ENCODE measurements at places on chromosomes 11 and 22. TPM values are rescaled to one million over a fixed set of nuclear protein-coding genes. Genes with fewer than 3 reads are reported as not detected.
A peak's percentile ranks its signal among the peaks of the same experiment; 100 is the strongest.

Gene UBQLN3
- total RNA-seq, result not detected

Gene DERL3
- 4.0 TPM for total RNA-seq

Gene ARHGAP20
- 0.28 TPM for total RNA-seq

Gene STT3A
- total RNA-seq, result 111 TPM

Gene EFCAB6
- 0.37 TPM for total RNA-seq

Gene RBMXL2
- not detected for total RNA-seq

Gene VSIG10L2
- not detected for total RNA-seq

Gene OR8G5
- total RNA-seq, result not detected

Gene CREB3L1
- not detected for total RNA-seq

Gene TMEM132A
- 1.4 TPM for total RNA-seq

Gene TMA7B
- total RNA-seq, result 1.0 TPM

Gene PKP3
- not detected for total RNA-seq

- no peak for DNase-seq
Observed at GRCh38 chr11:32421992-32422391, 13.3 kb downstream of the WT1 start.

DNA sequence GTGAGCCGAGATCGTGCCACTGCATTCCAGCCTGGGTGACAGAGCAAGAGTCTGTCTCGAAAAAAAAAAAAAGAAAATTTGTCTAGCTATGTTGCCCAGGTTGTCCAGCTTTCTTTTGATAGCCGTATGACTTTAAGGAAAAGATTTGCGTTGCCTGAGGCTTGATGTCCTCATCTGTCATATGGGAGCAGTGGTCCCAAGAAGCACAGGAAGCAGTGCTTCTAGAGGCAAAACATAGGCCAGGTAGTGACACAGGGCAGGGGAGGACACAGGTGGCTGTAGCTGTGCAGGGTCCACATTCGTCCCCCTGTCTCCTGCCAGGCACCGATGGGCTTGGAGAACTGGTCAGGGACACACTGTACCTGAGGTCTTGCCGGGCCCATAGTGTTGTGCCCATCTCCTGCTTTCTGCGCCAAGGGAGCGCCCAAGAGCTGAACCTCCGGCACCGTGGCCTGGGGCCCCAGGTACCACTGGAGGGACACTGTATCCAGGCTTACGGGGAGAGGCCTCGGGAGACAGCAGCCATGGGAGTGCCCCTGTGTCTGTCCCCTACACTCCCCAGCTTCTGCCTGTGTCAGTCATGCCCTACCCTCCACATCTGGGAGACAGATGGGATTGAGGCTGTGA is 1.4 kb downstream of the LRRC74B start:
- no peak for DNase-seq

DNA sequence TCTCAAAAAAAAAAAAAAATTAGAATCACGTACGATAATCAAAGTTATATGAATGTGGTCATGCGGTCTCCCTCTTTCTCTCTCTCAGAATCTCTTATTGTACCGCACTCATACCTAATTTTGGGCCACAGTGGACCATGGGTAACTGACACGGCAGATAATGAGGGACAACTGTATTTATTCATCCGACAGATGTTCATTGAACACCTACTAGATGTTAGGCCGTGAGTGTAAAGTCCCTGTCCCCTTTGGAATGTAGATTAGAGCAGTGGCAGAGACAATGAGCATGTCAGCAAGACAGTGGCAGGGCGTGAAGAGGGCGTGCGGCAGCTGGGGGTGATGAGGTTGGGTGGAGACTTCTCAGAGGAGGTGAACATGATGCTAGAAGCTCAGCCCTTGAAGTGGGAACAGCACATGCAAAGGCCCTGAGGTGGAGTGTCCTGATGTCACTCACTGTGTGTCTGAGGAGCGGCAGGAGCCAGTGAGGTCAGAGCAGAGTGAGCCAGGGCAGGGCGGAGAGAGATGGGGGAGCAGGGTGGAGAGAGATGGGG is 25.1 kb downstream of the CACNA1I start:
- DNase-seq, result no peak

DNA sequence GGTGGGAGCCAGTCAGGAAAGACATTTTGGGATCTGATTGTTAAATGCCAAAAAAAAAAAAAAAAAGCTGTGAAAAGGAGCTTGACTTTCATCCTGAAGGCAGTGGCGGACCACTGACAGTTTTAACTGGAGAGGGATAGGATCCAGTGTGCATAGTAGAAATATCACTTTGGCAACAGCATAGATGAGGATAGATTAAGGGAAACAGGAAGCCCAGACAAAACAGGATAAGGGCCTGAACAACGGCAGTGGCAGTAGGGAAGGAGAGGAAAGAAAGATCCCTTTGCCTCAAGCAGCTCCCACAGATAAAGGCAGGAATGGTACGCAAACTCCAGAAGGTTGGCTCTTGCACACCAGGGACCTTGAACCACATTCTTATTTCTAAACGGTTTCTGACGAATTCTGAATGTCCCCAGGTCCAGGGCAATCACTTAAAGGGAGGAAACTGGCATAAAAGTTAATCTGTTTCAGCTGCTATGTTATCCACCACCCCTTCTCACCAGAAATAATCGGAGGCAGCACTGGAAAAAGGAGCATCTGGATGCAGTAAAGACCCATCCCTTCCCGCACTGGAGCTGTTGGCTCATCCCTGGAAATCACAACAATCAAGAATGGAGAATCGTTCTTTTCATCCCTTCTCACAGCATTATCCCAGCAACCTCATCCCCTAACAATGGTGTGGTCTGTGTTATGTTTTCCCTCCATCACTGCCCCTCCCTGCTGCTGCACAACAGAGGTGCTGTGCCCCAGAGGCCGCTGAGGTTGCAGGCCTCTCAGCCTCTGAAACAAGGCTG is 99.1 kb downstream of the GAB2 start:
- DNase-seq, result no peak

DNA sequence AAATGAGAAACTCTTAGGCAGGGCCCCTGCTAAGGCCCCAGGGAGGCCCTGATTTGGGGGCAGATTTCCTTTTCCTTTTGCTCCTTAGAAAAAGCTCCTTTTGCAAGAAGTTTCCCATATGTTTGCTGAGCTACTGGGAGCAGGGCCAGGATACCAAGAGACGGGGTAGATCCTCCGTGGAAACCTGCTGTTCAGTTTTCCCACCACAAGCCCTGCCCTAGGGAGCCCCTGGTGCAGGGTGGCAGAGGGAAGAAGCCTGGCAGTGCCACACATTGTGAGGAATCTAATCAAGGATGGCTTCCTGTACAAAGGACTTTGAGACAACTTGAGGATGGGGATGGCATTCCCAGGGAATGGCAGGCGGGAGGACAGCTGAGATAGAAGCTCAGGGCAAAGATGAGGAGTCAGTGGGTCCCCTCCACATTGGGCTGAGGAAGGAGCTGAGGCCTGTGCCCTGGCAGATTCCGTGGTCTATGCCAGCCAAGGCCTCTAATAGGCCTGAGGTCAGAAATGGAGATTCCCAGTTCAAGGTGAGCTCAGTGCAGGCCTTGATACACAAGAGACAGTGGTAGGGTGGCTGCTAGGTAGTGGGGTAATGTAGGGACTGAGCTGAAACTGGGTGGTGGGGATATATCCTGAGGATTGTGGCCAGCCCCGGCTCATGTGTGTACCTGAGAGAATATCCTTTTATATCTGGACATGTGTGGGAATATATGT is 15.0 kb downstream of the TUB start:
- no peak for DNase-seq

- peak; percentile 21 for DNase-seq
Observed at GRCh38 chr22:33579448-33580093, 340.7 kb downstream of the LARGE1 start.

GRCh38 chr11:129636926-129637325 is 178.7 kb upstream of the TMEM45B start:
- no peak for DNase-seq

GRCh38 chr22:17770180-17771077 is 3.8 kb downstream of the BID start:
- DNase-seq, result no peak

- no peak for DNase-seq
Observed at GRCh38 chr11:27055065-27055682, 14.6 kb downstream of the BBOX1 start.

- no peak for DNase-seq
Observed at GRCh38 chr11:83990160-83990733, 704.1 kb upstream of the CCDC90B start.

- no peak for DNase-seq
Observed at GRCh38 chr22:50476868-50477267, 2.0 kb upstream of the SBF1 start.

DNA sequence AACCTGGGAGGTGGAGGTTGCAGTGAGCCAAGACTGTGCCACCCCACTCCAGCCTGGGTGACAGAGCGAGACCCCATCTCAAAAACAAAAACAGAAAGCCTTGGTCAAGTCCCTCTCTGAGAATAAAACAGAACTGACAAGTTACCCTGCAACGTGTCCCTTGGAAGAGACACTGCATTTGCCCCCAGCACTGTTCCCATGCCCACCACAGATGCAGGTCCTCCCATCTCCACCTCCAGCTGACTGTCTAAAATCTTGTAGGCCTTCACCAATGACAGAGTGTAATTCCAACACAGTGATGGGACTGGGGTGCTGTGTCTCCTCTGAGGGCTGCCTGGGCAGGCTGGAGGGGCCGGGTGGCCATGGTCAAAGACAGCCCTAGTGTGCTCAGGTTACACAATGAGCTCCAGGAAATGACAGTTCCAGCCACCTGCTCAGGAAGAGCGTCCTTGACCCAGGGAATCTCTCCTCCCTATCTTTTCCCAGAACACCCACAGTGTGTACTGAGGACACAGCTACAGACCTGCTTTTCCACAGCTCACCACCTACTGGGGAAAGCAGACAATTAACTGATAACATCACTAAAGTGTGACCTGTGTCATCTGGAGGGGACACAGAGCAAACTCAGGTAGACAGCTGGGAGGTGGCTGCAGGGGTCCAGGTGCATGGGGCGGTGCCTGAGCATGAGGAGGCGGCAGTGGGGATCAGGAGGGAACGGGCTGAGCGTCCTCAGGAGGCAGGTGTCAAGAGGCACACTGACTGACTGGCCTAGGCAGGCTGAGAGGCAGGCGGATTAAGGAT is 56.4 kb downstream of the ARFGAP3 start:
- DNase-seq, result no peak

DNA sequence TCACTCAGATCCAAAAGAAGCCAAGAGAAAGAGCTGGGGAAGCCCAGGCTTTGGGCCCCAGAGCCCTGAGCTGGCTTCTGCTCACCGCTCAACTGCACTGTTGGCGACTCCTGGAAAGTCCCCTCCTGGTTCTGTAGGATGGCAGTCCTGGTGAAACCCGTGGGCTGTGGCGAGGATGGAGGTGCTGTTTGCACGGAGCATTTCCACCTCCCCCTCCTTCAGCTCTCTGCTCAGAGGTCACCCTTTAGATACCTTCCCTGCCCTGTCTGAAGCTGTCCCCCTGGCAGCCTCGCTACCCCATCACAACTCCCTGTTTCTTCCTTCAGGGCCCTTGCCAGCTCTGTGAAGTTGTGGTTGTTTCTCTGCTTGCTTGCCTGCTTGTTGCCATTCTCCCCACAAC is 97.8 kb downstream of the MYO18B start:
- DNase-seq, result no peak

DNA sequence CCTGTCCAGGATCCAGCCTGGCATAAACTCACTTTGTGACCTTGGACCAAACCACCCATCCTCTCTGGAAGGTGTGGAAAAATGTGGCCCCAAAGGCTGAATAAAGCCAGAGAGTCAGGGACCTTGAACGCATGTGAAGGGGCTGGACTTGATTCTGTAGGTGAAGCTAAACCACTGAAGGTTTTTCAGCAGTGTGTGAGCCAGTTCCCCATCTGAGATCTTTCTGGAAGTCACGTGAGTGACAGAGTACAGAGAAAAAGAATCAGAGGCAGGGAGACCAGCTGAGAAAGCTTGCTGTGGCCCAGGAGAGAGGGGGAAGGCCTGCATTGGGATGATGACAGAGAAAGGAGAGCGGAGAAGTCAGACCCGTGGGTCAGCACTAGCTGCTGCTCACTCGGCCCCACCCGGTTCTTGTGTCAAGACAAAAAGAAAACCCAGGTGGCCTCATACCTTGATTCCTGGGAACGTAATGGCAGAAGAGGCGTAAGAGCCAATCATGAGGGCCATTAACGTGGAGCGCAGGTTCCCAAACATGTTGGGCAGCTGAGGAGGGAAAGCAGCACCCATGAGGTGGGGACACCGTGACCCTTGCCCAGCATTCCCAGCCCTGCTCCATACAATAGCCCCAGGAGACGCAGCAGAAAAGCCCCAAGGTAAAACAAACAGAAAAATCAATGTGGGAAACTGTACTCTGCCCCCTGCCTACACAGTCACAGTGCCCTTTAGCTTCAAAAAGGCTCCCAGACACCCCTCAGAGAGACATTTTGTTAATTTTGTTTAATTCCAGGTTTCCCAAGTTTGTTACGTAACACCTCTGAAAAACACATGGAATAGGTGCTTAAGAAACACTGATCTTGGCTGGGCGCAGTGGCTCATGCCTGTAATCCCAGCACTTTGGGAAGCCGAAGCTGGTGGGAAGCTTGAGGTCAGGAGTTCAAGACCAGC is 17.9 kb downstream of the SLC43A1 start:
- DNase-seq, result no peak

DNA sequence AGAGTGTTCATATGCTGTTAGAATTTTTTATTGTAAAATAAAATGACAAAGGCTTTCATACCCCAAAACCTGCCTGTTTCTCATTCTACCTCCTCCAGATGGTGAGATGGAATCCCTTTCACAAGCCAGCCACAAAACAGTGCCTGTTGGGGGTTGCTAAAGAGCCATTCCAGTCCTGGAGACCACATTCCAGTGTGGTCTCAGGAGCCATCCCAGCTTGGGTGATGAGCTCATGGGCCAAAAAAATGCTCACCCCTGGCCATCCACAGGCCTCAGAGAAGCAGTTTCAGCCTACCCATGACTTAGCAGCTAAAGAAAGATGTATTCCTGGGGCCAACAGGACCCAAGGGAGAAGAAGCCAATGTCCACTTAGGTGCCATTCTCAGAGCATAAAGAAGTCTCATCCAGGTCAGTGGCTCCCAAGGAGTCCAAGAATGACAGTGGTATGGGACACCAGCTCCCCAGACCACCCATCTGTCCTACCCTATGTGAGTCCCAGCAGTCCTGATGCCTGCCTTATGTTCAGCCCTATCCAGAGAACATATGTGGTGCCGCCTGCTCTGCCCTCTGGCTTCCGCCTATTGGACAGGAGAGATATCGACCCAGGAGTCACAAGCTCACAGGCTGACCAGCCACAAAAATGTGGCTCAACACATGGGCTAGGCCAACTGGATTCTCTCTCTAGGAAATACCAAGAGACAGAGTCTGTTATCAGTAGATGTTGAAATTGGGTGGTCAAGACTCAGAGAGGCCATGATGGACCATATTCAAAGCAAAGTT is 26.4 kb downstream of the C11orf91 start:
- no peak for DNase-seq

- no peak for DNase-seq
Observed at GRCh38 chr22:31081963-31082605, 966 bp downstream of the SMTN start.

DNA sequence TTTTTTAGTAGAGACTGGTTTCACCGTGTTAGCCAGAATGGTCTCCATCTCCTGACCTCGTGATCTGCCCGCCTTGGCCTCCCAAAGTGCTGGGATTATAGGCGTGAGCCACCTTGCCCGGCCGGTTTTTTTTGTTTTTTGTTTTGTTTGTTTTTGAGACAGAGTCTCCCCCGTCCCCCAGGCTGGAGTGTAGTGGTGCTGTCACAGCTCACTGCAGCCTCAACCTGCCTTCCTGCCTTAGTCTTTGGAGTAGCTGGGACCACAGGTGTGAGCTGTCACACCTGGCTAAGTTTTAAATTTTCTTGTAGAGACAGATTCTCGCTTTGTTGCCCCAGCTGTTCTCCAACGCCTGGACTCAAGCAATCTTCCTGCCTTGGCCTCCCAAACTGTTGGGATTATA is 3.2 kb downstream of the PPIL2 start:
- no peak for DNase-seq

Data from activated naive CD8-positive, alpha-beta T cell treated with anti-CD3 and anti-CD28 coated beads for 36 hours (primary cell).